Activated naive CD4-positive, alpha-beta T cell (primary cell): ENCODE measurements at places on chromosomes 16 and 17.

DNA sequence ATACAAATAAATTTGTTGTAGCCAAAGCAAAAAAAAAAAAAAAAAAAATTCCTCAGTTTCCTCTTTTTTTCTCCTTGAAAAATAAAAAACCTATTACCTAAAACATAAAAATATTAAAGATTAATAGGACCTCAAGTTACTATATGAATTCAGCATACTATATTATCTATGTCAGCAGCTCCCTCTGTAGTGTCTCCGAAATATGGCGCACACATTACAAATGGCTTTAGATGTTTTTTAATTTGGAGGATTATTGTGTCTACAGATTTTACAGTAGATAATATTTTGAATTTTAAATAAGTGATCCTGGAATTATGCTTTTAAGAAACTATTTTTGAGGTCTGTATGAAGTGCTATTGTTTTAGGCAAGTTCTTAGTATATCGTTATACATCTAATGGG lies 94.4 kb downstream of the NLK start:
- no peak for DNase-seq

DNA sequence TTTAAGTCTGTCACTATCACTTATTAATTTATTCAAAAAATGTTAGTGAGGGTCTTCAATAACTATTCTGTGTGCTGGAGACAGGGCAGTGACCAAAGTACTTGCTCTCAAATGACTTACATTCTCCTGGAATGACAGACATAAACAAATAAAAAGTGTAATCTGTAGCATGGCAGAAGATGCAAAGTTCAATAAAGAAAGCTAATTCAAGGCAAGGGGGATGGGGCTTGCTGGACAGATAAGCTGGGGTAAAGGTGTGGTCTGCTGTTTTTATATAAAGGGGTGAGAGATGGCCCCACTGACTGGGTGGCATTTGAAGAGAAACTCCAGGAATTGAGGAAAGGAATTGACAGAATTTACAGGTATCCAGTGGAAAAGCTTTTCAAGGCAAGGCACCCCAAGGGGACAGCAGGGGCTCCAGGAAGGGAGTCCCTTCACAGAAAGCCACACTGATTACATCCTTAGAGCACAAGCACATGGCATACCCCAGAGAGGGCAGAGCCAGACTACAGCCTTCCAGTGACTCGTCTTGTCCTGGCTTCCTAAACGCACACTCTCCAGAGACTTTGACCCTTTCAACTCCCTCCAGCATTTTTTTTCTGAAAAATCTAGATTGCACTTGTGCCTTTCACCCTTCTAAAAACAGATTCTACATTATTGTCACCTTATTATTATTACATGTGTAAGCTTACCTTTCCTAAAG lies 123.7 kb upstream of the HS3ST3A1 start:
- DNase-seq = no peak

DNA sequence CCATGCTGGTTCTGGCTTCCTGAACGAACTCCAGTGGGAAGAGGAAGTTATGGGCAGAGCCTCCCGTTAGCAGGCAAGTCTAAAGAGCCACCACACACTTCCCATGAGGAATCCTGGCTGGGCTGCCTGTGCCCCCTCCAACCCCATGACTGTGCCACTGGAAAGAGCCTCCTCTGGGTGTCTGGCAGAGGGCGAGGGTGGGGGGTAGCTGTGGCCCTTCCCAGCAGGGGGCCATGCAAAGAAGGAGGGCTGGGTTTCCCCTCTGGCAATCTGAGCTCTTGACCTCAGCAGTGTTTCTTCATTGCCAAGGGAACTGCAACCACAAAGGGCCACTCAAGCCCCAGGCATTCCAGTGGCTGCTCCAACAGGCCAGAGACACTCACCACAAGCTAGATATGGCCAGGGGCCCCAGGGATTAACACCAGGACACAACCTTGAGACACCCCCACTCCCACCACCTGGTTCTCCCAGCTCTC lies 1.7 kb upstream of the RRAD start:
- no peak for DNase-seq

GRCh38 chr17:80888276-80889160 lies 103.1 kb upstream of the CHMP6 start:
- DNase-seq = no peak

DNA sequence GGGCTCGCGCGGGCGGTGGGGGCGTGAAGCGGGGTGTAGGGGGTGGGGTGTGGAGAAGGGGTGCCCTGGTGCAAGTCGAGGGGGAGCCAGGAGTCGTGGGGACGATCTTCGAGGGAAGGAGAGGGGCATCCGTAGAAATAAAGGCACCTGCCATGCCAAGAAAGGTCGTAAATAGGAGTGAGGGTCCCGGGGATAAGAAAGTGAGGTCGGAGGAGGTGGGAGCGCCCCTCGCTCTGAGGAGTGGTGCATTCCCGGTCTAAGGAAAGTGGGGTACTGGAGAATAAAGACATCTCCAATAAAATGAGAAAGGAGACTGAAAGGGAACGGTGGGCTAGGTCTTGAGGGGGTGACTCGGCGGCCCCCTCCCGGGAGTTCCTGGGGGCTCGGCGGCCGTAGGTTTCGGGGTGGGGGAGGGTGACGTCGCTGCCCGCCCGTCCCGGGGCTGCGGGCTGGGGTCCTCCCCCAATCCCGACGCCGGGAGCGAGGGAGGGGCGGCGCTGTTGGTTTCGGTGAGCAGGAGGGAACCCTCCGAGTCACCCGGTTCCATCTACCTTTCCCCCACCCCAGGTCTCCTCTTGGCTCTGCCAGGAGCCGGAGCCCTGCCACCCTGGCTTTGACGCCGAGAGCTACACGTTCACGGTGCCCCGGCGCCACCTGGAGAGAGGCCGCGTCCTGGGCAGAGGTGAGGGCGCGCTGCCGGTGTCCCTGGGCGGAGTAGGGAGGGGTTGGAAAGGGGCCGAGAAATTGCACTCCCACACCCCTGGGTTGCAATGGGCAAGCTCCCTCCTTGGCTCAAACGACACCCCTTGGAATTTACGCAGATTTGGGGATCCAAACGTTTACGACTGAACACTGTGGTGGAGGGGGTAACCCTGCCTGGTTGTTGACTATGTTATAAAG lies 888 bp downstream of the CDH1 start:
- DNase-seq = no peak

DNA sequence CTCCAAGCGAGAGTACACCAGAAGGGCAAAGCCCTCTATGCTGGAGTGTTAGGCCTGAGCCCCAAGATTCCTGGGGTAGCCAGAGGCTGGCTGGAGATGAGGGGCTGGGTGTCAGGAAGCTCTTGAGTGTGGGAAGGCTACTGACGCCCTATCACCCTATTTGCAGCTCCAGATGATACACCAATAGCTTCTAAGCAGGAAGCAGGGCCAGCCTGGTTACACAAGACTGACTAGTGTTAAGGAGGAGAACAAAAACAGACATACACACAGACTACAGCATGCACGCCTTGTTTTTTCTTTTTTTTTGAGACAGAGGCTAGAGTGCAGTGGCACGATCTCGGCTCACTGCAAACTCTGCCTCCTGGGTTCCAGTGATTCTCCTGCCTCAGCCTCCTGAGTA lies 15.9 kb downstream of the POLR3K start:
- DNase-seq = no peak

- DNase-seq = no peak
Observed at GRCh38 chr17:21218101-21218500, 4.1 kb upstream of the TMEM11 start.

DNA sequence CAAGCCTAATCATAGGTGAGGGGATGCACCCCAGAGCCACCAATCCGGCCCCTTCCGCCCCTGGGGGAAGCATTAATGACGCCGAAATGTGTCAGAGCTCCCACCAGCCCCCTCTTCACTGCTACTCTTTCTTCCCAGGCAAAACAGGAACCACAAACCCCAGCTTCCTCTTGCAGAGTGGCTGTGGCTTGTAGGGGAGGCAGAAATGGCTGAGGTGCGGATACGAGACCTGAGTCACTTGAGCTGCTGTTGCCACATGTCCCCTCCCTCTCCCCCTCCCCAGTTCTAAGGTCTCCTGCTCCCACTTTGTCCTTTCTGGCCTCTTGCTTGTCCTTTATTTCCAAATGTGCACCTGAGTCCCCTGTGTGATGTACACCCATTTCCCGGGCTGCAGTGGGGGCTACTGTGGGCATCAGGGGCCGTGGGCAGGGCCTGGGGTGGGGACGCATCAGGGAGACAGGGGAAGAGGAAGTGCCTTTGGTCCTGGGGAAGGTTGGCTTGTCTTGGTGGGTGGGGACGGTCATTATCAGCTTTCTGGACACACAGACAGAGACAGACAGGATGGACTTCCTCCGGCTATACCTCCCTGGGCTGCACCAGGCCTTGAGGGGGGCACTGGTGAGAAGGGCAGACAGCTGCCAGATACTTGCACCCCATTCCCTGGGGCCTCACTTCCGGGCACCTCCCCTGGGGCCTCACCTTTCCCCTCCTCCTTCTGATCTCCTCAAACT lies at the start of gene APOBR:
Gene APOBR, plus strand, starts transcription at position 523 of the 731 bp plus-strand sequence. Its CDS starts 39 bp downstream, at position 562.
- peak; percentile 26 for DNase-seq

DNA sequence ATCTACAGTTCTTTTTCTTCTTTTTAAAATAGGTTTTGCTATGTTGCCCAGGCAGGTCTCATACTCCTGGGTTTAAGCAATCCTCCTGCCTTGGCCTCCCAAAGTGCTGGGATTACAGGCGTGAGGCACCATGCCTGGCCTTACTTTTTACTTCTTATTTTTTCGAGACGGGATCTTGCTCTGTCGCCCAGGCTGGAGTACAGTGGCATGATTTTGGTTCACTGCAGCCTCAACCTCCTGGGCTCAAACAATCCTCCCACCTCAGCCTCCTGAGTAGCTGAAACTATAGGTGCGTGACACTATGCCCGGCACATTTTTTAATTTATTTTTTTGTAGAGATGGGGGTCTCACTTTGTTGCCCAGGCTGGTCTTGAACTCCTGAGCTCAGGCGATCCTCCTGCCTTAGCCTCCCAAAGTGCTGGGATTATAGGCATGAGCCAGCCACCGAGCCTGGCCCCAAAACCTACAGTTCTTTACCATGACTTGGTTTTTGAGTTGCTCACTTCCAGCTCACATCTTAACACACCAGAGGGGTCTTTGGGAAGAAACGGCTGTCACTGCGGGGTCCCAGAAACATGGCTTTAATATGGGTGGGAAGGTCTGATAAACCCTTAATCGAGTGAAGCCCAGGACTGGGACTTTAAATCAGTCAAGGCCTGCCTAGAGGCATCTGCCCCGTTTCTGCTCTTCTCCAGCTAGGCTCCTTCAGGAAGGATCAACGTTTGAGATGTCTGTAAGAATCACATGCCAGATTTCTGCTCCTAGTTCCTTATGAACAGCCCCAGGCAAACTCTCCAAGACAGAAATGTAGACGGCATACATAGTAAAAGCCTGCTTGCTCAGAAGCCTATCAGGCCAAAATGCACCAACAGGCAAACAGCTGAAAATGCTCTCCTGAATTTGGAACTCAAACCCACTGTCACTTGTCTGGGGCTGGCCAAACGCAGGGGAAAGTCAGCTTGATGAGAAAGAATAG lies 91.7 kb upstream of the TOB1 start:
- DNase-seq = no peak
